ENCODE measurements at places on chromosomes 7 and 10. TPM values are rescaled to one million over a fixed set of nuclear protein-coding genes. Genes with fewer than 3 reads are reported as not detected.

Gene NEUROD6
- not detected for total RNA-seq

Gene NODAL
- not detected for total RNA-seq

Gene SFRP5
- total RNA-seq, result not detected

Gene TACR2
- 0.34 TPM for total RNA-seq

Gene OLAH
- total RNA-seq, result 12.8 TPM

Gene MKI67
- 6.2 TPM for total RNA-seq

Gene ANKRD61
- total RNA-seq, result not detected

Gene ADAM22
- 3.3 TPM for total RNA-seq

- no peaks in the 10 kb centered on the region for H3K27me3 ChIP-seq
- H3K27ac ChIP-seq, result no peak overlapping the region
- H3K4me3 ChIP-seq, result no peak overlapping the region
- H3K4me1 ChIP-seq, result peaks cover 7% of the 10 kb centered on the region
- no peak for DNase-seq
- H3K36me3 ChIP-seq, result no peaks in the 10 kb centered on the region
These were observed 11.7 kb downstream of the NOBOX start for GRCh38 chr7:144391823-144392255.

GRCh38 chr7:95649546-95649945, 53.2 kb upstream of the PDK4 start:
- H3K27ac ChIP-seq, result no peak overlapping the region
- no peak for DNase-seq
- H3K36me3 ChIP-seq, result no peaks in the 10 kb centered on the region
- no peak overlapping the region for H3K4me3 ChIP-seq

- no peaks in the 10 kb centered on the region for H3K27me3 ChIP-seq
- H3K4me3 ChIP-seq, result no peak overlapping the region
- no peak for DNase-seq
- H3K27ac ChIP-seq, result no peak overlapping the region
- no peaks in the 10 kb centered on the region for H3K4me1 ChIP-seq
These were observed 20.9 kb upstream of the PARD3 start for GRCh38 chr10:34835908-34836508.

DNA sequence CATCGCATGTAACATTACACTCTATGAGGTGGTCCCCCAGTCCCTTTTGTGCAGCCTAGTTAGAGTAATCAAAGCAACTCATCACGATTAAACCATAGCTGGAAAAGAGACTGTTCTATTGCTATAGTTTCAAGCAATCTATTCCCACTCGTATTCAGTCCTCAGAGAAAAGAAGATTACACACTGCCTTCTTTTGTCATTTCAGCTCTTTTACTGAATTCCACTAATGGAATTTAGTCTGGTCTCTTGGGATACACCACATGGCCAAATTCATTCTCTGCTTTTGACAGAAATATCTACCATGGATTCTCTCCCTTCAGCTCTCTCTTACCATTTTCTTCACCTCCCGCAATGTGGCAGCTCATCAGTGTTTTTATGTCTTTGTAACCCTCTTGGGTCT, 108.9 kb upstream of the HDAC9 start:
- H3K27me3 ChIP-seq, result no peaks in the 10 kb centered on the region
- no peak overlapping the region for H3K27ac ChIP-seq
- H3K4me3 ChIP-seq, result no peak overlapping the region
- H3K4me1 ChIP-seq, result peaks cover 35% of the 10 kb centered on the region
- DNase-seq, result no peak
- no peaks in the 10 kb centered on the region for H3K36me3 ChIP-seq

DNA sequence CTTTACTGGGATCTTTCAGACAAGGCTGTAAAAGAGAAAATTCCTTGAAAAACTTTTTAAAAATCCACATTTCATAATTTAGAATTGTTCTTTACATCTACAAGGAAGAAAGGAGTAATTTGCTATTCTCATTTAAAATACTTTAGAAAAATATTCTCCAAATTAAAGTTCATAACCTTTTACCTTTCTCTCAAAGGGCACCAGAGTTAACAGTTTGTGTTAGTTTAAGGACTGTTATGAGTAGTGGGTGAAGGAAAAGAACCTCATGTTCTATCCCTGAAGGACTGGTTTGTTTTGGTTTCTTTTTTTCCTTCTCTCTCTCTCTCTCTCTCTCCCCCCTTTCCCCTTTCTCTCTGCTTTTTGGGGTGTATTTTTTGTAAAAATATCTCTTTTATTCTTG, 4.1 kb downstream of the AGMO start:
- H3K4me1 ChIP-seq, result no peaks in the 10 kb centered on the region
- H3K27ac ChIP-seq, result no peak overlapping the region
- H3K36me3 ChIP-seq, result no peaks in the 10 kb centered on the region
- H3K4me3 ChIP-seq, result no peak overlapping the region

- no peak overlapping the region for H3K27ac ChIP-seq
- no peak overlapping the region for H3K4me3 ChIP-seq
- H3K4me1 ChIP-seq, result no peaks in the 10 kb centered on the region
- DNase-seq, result no peak
These were observed 268.4 kb upstream of the SP4 start for GRCh38 chr7:21159506-21159905.

- no peak overlapping the region for H3K4me3 ChIP-seq
- no peak for DNase-seq
- no peak overlapping the region for H3K27ac ChIP-seq
- no peaks in the 10 kb centered on the region for H3K36me3 ChIP-seq
- H3K27me3 ChIP-seq, result no peaks in the 10 kb centered on the region
- peaks cover 11% of the 10 kb centered on the region for H3K4me1 ChIP-seq
These were observed 37.1 kb downstream of the MTURN start for GRCh38 chr7:30171766-30172447.

GRCh38 chr7:28096713-28097112, 83.9 kb downstream of the JAZF1 start:
- H3K27me3 ChIP-seq, result no peaks in the 10 kb centered on the region
- H3K4me1 ChIP-seq, result peaks cover 49% of the 10 kb centered on the region
- no peak overlapping the region for H3K27ac ChIP-seq
- no peak for DNase-seq
- H3K36me3 ChIP-seq, result no peaks in the 10 kb centered on the region
- no peak overlapping the region for H3K4me3 ChIP-seq

DNA sequence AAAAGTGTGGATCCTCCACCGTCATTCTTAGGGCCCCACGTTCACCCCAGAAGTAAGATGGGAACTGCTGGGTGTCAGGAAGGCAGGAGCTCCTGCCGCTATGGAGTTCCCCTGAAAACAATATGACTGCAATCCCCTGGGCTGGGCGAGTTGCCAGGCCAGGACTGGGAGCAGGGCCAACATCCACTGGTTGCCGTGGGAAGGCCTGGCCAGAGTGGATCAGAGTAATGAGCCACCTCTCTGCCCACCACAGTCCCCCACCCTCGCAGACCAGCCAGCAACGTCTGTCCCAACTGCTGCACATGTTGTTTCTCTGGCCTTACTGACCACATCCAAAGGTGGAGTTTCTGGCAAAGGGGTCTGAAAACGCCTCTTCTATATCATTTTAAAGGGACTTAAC, 86.6 kb downstream of the STRA8 start:
- no peaks in the 10 kb centered on the region for H3K4me1 ChIP-seq
- H3K4me3 ChIP-seq, result no peak overlapping the region
- no peak for DNase-seq
- no peaks in the 10 kb centered on the region for H3K36me3 ChIP-seq
- H3K27me3 ChIP-seq, result no peaks in the 10 kb centered on the region
- H3K27ac ChIP-seq, result no peak overlapping the region
